ENCODE measurements at places on chromosomes 7 and 10.

- DNase-seq, result peak; percentile 25
Observed at GRCh38 chr7:32761451-32762205, 129.9 kb downstream of the KBTBD2 start.

- no peak for DNase-seq
Observed at GRCh38 chr7:99897322-99898022, 20.6 kb upstream of the OR2AE1 start.

GRCh38 chr7:67636348-67637022 lies 639.9 kb downstream of the TYW1 start:
- DNase-seq, result no peak

DNA sequence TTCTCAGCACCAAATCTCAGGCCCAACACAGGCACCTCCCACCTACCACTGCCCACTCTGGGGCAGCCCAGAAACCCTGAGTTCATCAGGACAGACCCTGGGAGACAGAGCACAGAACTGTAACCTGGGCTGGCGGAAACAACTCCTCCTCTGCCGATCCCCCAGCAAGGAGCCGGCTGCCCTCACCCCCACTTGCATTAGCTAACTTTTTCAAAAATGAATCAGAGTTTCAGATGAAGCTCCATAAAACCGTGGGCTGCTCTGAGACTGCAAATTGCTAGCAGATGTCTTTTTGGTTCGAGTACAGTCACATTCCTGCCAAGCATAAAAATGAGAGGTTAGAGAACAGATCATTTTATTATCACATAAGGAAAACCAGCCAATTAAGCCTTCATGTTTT lies 93.4 kb upstream of the PARD3 start:
- DNase-seq, result no peak

DNA sequence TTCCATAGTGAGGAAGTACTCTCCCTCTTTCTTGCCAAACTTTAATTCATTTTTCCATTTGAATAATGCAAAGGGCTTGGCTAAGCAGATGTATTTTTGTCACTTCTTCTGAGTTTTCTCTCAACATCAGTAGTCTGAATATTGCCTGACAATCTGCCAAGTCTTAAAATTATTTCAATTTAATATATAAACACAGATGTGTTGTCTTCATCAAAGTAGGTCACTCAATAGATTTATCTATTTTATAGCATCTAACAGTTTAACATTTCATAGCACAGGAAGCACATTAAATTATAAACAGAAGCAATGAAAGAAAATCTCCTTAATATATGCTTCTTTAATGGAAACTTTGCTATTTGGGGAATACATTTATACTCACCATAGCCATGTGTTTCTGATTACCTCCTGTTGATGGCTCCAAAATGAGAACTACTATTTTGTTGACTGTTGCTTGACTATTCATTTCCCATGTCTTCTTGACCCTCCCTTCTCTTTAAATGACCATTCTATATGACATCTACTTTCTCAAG lies 4.5 kb downstream of the CPED1 start:
- DNase-seq, result no peak

DNA sequence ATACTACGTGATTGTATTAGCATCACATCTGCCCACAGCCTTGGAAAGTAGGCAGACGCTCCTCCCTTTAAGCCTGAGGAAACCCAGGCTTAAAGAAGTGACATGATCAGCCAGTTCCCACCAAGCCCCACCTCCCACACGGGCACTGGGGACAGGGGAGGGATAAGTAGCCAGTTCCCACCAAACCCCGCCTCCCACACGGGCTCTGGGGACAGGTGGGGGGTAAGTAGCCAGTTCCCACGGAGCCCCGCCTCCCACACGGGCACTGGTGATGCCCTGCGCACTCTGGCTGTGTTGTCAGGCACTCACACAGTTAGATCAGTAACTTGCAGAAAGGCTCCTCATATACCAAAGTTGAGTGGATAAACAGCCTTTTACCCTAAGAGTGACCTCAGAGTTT lies 606.8 kb downstream of the PTPRN2 start:
- DNase-seq, result no peak

- no peak for DNase-seq
Observed at GRCh38 chr7:934469-935163, 19.9 kb downstream of the ADAP1 start.

DNA sequence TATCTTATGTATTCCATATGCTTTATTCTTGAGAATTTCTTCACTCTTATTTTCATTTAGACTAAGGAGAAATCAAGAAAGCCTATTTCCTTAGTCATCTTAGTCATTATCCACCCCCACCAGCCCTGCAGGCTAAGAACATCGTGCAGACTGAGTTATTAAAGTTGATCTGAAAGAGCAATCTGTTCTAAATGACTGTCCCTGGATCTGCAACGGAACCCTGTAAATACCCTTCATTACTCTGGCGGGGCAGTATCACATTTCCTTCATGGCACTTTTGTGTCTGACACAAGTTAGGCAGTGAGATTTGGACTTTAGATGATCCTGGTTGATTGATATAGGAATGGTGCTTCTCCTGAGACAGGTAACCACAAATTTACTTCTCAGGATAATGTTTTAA lies 3.5 kb upstream of the MYPN start:
- no peak for DNase-seq

- peak; percentile 44 for DNase-seq
Observed at GRCh38 chr10:70575874-70576802, 26.4 kb downstream of the PRF1 start.

DNA sequence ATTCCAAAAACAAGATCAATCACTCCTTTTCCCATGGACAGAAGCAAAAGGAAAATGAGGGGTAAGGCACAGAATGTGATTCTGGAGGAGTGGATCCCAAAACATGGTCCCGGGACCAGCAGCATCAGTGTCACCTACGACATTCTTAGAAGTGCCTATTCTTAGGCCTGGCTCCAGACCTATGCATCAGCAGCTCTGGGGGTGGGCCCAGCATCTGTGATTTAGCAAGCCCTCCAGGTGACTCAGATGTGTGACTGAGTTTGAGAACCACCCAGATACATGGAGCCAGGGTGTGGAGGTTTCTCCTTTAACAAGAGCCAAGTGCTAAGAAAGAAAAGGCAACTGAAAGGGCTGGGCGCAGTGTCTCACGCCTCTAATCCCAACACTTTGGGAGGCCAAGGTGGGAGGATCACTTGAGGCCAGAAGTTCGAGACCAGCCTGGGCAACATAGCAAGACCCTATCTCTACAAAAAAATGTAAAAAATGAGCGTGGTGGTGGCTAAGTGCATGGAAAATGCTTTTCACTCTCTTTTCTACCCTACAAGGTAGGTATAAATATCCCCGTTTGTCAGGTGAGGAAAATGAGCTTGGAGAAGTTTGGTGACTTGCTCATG lies 17.1 kb upstream of the ARPC1A start:
- DNase-seq, result no peak

GRCh38 chr7:154905146-154905545 lies 97.8 kb downstream of the PAXIP1 start:
- DNase-seq, result no peak

DNA sequence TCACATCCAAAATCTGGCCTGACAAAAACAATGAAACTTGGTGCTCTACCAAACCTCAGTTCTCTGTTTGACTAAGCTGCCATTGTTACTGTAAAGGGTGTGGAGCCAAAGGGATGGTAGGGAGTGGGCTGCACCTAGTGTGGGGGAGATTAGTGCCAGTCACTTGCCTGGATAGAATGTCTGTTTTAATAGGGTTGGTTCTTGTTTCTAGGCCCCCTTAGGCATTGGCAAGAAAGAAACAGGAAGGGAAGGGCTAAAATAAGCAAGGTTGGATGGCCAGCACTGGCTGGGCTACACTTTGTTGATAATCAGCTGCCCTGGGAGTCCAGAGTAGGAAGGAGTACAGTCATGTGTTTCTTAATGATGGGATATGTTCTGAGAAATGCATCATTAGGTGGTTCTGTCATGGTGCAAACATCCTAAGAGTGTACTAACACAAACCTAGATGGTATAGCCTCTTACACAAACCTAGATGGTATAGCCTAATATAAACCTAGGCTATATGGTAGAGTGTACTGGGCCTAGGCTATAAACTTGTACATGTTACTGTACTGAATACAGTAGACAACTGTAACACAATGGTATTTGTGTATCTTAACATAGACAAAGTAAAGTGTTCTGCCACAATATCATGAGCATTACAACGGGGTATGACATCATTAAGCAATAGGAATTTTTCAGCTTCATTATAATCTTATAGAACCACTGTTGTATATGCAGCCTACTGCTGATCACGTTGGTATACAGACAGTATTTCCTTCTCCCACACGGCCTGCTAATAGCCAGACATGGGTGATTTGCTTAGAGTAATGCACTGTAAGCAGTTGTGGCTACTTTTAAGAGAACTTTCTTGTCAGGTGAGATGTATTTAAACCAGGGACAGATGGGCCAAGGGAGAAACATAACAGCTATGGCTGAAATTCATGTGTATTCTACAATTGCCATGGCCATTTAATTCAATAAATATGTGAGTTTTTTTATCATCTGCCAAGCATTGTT lies 15.4 kb downstream of the BBIP1 start:
- no peak for DNase-seq

- no peak for DNase-seq
Observed at GRCh38 chr10:6643962-6644361, 63.9 kb upstream of the PRKCQ start.

DNA sequence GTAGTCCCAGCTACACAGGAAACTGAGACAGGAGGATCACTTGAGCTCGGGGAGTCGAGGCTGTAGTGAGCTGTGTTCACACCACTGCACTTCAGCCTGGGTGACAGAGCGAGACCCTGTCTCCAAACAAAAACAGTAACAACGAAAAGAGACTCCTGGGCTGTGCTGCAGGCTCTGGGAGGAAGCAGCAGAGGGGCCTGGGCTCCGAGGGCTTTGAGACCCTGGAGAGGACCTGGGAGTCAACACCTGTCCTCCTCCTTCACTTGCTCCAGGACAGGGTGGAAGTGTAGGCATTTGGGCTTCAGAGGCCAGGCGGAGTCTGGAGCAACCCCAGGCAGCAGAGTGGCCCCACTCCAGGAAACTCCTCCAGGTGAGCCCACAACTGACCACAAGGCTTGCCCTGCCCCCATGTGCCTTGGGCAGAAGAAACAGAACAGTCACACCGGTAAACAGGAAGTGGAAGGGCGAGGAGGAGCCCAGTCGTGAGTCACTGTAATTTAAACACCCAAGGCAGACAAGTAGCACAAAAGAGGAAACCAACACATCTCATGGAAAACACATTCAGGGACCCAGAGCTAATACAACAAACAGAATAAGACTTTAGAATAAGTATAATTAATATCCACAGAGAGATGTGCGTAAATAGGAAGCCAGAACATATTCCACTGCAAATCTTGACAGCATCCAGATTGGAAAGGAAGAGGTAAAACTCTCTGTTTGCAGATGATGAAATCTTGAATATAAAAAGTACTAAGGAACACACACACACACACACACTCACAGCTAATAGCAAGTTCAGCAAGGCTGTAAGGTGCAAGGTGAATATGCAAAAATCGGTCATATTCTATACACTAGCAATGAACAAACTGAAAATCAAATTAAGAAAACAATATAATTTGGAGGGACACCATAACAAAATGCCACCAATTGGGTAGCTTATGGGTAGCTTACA lies 20.5 kb upstream of the RASGEF1A start:
- peak; percentile 30 for DNase-seq

GRCh38 chr10:42864575-42864974 lies 82.0 kb downstream of the BMS1 start:
- DNase-seq, result no peak

- no peak for DNase-seq
Observed at GRCh38 chr7:136585954-136586670, 282.3 kb upstream of the CHRM2 start.

DNA sequence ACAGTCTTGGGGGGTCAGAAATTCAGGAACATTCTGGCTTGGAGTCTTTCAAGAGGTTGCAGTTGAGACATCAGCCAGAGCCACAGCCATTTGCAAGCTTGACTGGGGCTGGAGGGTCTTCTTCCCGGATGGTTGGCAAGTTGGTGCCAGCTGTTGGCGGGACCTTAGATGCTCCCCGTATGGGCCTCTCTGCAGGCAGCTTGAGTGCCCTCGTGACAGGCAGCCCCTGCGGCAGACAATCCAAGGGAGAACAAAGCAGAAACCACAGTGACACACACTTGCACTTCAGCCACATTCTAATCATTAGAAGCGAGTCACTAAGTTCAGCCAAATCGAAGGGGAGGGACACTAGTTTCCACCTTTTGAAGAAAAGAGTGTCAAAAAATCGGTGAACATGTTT lies 59.4 kb upstream of the MXI1 start:
- no peak for DNase-seq

DNA sequence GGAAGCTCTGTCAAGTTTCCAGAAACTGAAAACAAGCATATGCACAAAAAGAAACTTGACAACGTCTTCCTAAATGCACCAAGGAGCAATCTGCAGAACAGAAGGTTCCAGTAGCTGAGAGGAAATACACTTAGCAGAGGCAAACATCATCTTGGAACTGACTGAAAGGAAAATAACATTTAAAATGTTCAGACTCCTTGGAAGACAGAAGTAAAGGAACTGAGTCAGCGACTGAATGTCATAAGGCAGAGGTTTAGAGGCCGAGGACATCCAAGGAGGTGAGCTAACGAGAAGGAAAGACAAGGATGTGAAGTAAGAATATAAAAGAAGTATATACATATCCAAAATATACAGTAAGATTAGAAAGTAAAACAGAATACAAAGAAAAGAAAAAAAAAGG lies 24.1 kb downstream of the SEMA3D start:
- no peak for DNase-seq

DNA sequence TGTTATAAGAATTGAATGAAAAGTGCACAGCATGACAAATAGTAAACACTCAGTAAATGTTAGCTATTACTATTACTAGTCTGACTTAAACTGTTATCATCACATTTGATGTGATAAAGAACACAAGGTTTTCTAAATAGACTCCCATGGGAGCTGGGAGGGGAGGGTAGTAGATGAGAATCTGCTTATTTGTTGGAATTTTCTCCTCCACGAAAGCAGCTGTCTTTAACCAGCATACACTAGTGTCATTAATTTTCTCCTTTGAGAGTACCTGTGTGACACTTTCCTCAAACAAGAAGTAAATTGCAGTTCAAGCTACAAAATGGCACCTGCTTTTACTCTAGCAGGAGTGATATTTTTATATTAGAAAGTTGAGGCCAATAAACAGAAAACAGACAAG lies 200.1 kb downstream of the SKAP2 start:
- DNase-seq, result no peak

DNA sequence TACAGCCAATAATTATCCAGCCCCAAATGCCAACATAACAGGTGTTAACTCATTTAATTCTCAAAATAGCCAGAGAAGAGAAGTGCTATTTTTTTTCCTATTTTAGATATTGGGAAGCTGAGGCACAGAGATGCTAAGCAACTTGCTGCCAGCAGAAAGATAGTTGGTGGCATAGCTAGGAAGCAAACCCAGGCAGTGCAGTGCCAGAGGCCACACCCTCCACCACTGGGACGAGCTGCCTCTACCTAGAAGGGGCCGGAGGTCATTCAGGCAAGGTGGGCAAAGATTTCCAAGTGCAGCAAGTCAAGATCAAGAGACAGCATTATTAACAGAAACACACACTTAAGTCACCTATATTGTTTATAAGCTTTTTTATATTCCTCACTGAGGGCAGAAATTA lies 654.1 kb downstream of the INHBA start:
- no peak for DNase-seq

- no peak for DNase-seq
Observed at GRCh38 chr10:132374612-132375011, 22.4 kb upstream of the PWWP2B start.

GRCh38 chr10:121683816-121684215 lies 85.6 kb upstream of the FGFR2 start:
- DNase-seq, result no peak

GRCh38 chr7:2757361-2757903 lies 69.4 kb downstream of the AMZ1 start:
- no peak for DNase-seq

- DNase-seq, result no peak
Observed at GRCh38 chr10:27529010-27529783, 25.1 kb downstream of the RAB18 start.

GRCh38 chr7:116432527-116432916 lies 67.0 kb upstream of the CAV2 start:
- DNase-seq, result no peak

Measured in B cell (primary cell).